NCI-H510A (cell line): ENCODE measurements at places on chromosomes 16 and 17.

GRCh38 chr17:2453325-2453724, 52.5 kb upstream of the MNT start:
- DNase-seq, result peak; percentile 44

DNA sequence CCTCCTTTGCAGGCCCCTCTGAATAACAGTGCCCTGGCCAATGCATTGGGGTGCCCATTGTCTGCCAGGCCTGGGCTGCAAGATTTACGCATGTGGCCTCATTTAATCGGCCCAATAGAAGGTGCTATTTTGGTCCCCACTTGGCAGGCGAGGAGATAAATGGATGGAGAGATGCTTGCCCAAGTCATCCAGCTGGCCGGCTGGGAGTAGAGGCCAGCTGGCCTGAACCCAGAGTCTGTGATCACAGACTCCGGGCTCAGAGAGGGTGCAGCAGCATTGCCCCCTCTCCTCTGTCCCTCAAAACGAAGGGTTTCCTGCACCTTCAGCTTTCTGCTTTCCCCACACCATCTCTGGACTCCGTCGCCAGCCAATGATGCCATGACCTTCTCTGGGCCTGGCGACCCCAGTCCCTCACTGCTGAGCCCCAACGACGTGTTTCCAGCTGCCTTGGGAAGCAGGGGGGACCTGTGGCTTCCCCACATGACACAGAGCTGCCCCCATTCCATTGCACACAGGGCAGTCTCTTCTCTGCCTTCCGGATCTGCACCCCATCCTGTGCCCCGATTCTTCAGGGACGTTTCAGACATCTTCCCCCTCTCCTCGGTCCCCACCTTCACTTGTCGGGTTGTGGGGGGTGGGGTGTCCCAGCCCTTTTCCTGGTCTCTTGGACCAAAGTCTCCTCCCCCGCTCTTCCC, 3.5 kb upstream of the ADGRG1 start:
- no peak for DNase-seq

DNA sequence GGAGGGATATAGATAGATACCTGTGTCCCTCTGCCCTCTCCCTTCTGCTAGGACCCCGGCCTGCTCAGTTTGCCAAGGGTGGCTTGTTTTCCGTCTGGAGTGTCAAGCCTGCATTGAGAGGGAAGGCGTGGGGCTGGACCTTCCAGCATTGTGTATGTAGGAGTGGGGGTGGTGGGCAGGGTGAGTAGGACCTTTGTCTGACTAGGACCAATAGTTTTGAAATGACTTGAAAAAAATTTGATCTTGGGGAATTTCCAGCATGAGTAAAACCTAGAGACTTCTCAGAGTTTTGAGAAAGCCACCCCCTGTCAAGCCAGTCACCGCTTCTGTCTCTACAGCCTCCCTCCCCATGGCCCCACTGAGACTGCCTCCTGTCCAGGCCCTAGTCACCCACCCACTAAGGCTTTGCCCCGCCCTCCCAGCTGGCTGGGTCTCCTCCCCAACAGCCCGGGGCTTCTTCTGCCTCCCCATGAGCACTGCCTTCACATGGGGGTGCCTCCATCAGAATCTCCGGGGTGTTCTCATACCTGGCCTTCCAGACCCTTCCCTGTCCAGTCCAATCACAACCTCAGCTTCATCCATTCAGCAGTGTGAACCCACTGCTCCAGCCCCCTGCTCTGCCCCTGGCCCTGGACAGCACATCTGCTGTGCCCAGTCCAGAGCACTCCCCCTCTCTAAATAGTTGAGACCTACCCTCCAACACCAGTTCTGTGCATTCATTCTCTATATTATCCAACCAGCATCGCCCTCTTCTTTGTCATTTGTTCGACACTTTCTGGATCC, 207.0 kb downstream of the MSI2 start:
- DNase-seq, result no peak

DNA sequence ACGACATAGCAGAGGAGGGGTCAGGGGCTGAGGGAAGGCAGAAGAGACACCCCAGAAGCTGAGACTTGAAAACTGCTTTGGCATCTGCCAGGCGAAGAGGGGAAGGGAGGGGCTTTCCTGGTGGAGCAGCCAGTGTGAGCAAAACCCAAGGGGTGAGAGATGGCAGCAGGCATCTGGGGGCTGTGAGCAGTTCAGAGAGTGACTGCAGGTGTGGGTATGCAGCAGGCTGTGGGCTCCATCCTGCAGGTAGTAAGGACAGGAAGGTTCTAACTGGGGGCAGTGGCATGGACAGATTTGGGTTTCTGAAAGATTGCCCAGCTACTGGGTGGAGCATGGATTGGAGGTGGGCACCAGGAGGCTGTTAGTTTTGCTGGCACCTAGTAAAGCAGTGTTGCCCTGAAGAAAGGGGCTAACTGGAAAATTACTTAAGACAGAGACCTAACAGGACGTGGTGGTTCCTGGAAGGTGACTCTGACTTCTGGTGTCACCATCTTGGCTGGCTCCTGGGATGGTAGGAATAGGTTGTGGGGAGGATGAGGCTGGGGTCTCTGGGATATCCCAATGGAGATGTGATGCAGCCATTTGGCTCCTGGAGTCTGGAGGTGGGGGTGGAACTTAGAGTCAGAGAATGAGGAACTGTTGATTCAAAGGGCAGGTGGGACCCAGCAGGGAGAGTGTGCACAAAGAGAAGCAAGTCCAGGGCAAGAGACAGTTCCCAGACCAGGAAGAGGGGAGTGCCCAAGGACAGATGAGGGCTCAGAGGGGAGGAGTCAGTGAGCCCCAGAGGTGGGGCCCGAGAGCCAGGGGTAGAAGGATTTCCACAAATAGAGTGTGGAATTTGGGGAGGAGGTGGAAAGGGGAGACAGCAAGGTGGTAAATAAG, 11.2 kb downstream of the BCL7C start:
- no peak for DNase-seq

DNA sequence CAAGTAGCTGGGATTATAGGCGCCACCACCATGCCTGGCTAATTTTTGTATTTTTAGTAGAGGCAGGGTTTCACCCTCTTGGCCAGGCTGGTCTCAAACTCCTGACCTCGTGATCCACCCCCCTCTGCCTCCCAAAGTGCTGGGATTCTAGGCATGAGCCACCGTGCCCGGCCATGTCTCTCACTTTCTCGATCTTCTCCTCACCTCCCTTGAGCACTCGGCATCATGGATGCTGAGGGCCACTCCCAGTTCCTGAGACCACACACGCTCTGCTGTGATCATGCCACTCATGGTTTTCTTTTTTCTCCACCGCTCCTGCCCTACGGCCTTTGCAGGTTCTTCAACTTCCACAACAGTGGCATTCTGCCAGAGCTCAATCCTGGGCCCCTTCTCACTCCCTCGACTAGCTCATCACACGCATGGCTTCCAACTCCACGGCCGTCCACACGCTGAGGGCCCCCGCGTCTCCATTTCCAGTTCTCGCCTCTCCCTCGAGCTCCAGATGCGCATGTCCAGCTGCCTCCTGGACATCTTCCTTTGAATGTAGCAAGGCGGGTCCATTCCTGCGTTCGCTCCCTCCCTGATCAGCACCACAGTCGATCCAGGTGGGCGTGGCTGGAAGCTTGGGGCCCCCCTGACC, 5.5 kb upstream of the NCBP3 start:
- no peak for DNase-seq

DNA sequence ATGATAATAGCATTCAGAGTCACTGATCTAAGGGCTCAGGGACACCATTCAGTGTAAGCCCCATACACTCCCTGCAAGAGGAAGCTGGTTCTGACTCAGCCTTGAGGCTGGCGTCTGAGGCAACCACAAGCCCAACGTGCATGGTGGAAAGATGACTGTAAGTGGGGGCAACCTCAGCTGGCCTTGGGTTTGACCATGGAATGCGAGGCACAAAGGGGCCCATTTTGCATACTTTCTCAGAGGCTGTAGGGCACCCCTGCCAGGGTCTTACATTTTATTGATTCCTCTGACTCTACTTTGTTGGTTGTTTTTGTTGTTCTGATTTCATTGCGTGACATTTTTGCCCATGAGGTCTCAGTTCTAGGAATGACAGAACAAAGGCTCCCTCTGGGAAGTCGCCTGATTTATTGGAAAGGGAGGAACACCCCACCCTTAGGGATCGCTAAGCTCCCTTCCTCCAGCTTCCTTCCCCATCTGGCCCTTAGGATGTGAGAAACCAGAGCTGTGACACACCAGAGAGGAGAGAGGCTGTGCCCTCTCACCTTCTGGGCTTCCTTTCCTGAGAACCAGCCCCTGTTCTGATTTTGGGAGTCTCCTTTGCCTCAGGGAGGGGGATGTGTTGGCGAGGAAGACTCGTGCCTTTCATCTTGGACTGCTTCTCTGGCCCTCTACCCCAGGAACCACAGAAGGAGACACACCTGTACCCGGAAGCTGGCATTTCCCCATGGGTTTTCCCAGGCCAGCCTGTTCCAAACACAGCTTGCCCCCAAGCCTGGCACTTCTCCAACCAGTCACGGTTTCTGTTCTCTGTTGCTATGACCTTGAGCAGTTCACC, 5.6 kb upstream of the CIITA start:
- DNase-seq, result no peak

DNA sequence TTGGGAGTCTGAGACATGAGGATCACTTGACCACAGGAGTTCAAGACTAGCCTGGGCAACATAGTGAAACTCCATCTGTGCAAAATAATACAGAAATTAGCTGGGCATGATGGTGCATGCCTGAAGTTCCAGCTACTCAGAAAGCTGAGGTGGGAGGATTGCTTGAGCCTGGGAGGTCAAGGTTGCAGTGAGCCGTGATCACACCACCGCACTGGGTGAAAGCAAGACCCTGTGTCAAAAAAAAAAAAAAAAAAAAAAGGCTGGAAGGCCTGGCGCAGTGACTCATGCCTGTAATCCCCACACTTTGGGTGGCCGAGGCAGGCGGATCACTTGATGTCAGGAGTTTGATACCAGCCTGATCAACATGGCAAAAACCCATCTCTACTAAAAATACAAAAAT, 8.1 kb downstream of the UBN1 start:
- DNase-seq, result no peak

GRCh38 chr16:82943371-82943770, 316.6 kb downstream of the CDH13 start:
- DNase-seq, result no peak

DNA sequence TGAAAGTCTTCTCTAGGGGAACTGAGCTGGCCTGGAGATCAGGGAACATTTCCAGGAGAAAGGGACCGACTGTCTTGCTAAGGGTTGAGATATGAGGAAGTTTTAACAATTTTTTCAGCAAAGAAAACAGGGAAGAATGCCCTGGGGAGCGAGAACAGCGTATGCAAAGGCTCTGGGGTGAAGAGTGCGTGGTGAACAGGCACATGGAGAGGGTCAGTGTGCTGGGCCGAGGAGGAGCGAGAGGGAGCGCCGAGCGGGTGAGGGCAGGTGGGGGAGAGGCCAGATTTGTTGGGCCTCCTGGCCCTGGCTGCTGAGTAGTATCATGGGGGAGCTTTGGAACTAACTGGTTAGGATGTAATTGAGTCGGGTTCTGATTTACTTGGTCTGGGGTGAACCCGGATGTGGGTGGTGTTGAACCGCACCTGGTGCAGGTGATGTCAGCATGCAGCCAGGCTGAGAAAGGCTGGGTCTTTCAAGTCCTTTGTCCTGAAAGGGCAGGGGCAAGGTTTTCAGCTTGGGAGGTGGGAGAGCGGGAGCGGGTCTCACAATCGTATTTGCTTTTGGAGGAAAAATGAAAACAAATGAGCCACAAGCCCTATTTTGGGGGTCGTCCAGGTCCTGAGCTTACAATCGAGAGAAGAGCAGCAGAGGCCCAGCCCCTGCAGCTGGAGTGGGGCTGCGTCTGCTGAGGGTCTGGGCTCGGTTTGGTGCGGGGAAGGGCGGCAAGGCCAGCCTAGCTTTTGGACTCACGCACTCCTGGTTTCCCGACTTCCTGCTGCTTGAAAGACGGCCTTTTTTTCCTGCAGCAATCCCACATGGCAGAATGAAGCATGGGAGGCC, 11.1 kb upstream of the WFDC1 start:
- DNase-seq, result no peak

- no peak for DNase-seq
Observed at GRCh38 chr17:71111460-71111859, 942.1 kb downstream of the KCNJ2 start.

- no peak for DNase-seq
Observed at GRCh38 chr16:30185683-30186421, 2.5 kb downstream of the CORO1A start.

DNA sequence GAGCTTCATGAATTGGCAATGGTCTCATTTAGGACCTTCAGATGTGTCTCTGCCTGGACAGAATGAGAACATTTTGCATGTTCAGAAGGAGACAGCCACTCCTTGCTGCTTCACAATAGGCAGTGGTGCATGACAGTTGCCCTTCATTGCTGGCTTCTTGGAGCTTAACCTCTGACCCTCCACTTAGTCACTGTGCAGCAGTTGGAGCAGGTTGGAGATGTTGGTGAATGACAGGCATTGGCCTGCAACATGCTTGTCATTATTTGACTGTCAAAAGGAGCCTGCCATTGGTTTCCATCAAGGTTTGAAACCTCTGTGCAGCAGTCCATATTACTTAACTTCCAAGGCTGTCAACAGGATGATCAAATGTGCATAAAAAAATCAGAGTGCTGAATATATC, 22.7 kb downstream of the FTO start:
- DNase-seq, result no peak

GRCh38 chr17:7445619-7445968, 733 bp downstream of the CHRNB1 start:
- DNase-seq, result peak; percentile 63

- DNase-seq, result no peak
Observed at GRCh38 chr17:66514227-66514806, 211.9 kb downstream of the PRKCA start.

- DNase-seq, result no peak
Observed at GRCh38 chr16:21570676-21571017, 28.7 kb upstream of the METTL9 start.

- DNase-seq, result peak; percentile 65
Observed at GRCh38 chr17:50532452-50533024, at the start of gene EPN3. Gene EPN3, plus strand, starts transcription at chr17:50532735. Its CDS starts 3,822 bp downstream, at chr17:50536557.

DNA sequence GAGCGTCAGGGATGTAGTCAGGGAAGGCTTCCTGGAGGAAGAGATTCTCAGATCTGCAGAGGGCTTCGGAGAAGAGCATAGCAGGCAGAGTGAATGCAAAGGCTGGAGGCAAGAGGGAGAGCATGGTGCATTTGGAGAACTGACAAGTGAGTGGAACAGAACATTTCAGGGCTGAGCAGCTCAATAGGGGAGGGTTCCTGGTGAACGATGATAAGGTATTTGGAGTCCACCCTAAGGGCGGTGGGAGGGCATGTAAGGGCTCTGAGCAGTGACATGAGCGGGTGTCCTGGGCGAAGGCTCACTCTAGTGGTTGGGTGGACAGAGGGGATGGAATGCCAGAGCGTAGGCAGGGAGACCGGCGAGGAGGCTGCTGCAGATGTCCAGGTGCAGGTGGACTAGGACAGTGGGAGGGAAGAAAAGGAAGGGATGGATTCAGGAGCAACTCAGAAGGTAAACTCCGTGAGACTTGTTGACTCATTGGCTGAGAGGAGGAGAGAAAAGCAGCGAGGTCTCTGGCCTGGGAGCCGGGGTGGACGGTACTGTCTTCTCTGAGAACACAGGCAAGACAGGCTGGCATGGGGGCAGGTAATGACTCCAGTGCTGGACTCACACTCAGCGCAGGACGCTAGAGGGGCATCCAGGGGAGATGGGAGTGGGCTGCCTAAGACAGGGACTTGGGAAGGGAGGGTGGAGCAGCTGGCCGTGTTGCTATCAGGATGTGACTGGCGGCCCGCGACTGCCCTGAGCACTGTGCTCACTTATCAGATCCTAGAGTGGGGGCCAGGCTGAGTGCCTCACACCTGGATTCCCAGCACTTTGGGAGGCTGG, 1.4 kb upstream of the PITPNA start:
- DNase-seq, result no peak
